ENCODE measurements at places on chromosomes 7 and 10.

DNA sequence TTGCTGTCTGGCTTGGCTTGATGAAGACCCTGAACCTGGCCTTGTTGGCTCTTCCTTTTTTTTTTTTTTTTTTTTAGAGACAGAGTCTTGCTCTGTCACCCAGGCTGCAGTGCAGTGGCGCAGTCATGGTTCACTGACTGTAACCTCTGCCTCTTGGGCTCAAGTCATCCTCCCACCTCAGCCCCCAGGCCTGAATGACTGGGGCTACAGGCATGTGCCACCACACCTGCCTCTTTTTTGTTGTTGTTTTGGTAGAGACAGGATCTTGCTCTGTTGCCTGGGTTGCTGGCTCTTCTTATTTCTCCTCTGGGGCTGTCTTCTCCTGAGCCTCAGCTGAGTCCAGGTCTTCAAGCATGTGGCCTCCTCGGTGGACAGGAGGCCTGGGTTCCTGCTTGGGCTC lies 44.7 kb downstream of the PRF1 start:
- no peak for DNase-seq

- no peak for DNase-seq
These were observed 17.1 kb upstream of the LIPF start for GRCh38 chr10:88647061-88647615.

GRCh38 chr10:131204406-131205152 lies 106.9 kb downstream of the TCERG1L start:
- DNase-seq, result no peak

DNA sequence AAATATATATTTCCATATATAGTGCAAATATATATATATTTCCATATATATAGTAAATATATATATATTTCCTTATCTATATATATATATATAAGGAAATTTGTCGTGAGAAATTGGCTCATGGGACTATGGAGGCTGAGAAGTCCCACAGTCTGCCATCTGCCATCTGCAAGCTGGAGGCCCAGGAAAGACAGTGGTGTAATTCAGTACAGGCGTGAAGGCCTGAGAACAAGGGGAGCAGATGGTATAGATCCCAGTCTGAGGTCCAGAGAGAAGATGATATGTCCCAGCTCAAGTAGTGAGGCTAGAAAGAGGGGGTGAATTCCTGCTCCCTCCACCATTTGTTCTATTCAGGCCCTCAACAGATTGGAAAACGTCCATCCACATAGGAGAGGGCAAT lies 78.9 kb downstream of the MTPN start:
- DNase-seq, result no peak

DNA sequence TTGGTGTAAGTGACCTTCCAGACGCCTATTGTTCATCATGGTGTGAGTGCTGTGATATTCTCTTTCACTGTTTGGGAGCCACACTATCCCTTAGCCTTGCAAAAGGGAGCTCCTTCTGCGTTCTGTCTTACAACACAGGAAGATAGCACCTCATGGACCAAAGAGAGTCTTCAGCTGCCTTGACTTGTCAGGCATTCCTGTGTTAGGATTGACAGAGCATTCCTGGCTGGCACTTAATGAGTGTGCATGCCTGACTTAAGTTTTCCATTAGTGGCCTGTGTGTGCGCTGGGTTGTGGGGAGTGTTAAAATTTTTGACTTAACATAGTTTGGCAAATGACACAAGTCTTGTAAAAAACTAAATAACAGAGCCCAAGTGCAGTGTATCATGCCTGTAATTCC lies 21.9 kb upstream of the MSRB2 start:
- DNase-seq, result no peak

- no peak for DNase-seq
These were observed 91.9 kb downstream of the PCGF5 start for GRCh38 chr10:91312382-91312733.

DNA sequence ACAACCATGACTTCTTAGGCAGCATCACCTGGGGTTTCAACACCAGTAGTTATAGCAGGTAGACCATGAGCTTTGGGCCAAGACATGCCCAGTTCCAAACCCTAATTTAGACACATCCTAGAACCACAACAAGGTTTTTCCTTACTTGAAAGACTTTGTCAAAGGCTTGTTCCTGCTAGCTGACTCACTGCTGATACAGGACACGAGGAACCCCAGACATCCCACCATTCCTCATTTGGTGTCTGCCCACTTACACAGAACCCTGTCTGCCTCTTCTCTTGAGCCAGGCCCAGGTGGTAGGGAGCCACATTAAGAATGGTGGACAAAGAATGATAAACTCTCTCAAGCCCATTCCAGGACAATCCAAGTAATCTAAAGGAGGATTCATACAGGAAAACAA lies 109.0 kb downstream of the CCDC71L start:
- no peak for DNase-seq

- DNase-seq, result no peak
These were observed 308.3 kb upstream of the KAT6B start for GRCh38 chr10:74518061-74518460.

GRCh38 chr10:101771380-101771779 lies 4.5 kb downstream of the FGF8 start:
- DNase-seq, result no peak

DNA sequence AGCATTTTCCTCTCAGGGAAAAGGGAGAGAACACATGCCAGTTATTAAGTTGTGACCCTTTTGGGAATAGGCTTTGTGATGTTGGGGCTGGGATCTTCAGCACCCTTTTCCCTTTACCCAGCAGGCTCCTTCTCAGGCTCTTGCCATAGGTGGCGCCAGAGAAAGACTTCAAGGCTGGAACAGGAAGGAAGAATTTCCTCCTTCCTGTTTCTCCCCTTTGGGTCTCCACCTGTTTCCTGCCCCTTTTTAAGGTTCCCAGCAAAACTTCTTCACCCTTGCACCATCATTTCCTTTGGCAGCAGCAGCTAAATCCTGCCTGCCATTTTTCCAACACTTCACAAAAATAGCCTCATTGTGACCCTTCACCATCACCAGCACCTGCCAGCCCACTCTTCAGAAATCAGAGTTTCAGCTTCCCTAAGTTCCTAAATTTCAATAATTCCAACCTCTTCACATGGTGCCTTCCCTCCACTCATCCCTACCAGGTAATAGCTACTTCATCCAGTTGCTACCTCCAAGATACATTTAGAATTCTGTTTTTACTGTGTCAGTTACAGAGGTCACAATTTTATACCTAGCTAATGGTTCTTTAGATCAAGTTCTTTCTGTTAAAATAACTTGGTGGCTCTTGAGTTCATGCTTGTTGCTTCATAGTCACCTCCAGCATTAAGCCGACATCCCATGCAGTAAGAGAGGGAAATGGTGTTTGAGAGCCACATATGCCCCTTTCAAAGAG lies 22.4 kb upstream of the FOXK1 start:
- no peak for DNase-seq

- no peak for DNase-seq
These were observed 119.7 kb downstream of the WDR11 start for GRCh38 chr10:120970595-120971529.

GRCh38 chr7:70808876-70809275 lies 323.1 kb upstream of the GALNT17 start:
- DNase-seq, result no peak

DNA sequence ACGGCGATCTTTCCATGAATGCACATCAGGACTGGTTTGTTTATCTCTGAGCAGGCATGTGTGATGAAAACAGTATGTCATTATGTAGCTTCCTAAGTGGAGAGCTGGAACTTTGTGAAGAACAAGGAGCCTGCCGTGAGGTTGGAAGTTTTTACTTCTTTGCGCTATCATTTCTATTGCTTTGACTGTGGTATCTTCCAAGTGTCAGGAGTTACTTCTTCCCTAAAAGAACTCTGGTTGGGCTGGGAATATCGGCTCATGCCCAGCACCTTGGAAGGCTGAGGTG lies 167.4 kb upstream of the AHR start:
- no peak for DNase-seq

DNA sequence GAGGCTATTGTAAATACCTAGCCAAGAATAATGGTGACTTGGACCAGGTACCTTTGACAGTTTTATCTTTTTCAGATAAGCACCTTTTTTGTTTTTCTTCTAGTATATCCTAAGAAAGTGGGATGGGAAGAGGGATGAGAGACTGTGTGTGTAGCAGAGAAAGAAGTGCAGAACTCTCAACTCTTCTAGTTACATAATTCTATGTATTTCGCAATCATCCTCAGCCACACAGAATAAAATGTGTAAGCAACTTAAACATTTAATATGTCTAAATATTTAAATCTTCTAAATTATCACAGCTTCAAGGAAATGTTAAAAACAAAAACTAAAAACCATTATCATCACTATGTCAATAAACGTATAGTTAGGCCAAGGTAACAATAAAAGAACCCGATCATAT lies 42.6 kb upstream of the GSAP start:
- DNase-seq, result no peak

DNA sequence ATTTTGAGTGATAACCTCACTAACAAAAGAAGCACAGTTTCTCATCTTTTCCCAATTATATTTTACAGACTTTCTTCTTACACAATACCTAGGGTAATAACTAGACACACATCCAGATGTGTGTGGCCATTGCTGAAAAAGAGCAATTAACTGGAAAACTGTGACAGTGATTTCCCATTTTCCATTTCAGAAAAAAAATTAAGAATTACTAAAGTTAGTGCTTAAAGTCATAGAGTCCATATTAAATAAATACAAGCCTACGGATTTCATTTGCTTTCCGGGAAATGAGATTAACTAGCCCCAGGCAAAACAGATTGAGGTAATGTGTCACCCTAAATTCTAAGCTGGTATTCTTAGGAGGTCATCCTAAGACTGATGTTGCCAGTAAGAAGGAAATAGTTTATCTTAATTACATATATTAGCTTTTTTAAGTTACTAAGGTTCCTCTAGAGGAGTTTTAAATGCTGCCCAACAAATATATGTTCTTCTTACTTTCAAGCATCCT lies 10.2 kb upstream of the MACC1 start:
- no peak for DNase-seq

DNA sequence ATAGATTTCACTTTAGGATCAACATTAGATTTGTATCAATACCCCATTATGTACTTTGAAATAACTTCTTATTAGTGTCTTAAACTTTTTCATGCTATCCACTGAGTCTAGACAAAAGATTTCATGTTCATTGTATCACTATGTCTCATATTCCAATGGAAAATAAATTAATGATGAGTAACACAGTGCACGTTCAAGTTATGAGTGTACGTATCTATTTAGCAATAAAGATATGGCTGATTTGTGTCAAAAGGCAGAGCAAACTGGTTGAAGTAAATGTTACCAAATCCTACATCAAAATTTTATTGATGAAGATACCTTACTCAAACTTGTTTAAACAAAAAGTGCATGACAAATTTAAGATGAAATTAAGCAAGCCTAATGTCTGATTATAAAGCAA lies 102.4 kb downstream of the SEMA3E start:
- DNase-seq, result peak; percentile 58

DNA sequence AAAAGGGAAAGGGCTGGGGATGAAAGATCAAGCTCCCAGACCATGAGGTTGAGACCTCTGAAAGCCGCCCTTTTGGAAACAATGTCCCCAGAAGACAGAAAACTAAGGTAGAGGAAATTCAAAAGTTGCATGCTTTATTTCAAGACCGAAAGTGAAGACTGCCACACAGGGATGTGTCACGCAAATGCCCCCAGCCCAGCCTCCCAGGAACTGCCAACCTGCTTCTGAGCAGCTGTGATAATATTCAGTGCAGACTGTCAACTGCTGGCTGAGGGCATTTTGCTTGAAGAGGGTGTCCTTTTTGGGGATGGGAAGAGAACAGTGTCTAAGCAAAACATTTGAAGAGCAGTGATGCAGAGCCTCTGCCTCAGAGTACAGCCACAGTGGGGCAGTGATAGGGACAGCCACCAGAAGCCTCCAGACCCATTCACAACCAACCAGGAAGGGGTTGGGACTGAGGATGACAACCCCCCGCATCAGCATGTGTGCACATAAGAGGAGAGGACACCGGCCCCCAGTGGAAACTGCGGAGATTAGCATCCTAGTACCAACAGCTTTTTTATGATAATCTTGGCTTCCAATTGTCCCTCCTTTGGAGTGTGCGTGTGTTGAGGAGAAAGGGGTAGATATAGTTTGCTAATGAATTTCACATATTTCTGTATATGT lies 34.7 kb upstream of the NFE2L3 start:
- no peak for DNase-seq

DNA sequence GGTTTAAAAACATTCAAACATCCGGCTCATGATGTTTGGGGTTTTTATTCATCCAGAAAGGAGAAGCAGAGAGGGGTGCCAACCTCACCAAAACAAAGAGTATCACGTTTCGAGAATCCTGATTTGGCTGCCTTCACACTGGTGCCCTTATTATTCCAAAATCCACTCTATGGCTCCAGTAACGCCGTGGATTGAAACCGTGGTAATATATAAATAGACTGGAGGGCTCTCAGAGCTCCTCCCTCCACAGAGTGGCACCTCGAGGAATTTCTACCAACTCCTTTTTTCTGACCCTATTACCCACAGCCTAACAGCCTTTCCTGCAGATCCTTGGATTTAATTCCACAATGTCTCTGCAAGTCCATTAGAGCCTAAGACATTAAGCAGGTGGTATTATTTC lies 353.6 kb downstream of the CRPPA start:
- DNase-seq, result no peak

- no peak for DNase-seq
These were observed 5.5 kb upstream of the VGF start for GRCh38 chr7:101170617-101171441.

DNA sequence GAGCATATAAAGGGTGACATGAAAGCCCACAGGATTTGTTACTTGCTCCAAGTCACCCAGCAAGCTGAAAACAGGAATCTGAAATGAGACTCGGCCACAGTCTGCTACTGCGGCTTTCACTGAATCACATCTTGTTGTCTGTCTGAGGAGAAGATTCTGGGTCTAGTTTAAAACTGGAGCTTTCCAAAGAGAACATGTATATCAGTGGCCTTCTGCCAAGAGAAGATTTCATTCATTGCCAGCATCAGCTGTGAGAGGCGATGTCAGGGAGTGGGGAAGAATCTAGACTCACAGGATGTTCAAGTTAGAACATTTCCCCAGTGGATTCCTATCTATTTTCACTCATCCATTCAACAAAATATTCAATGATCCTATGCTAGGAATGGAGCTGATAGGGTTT lies 122.8 kb downstream of the GALNT17 start:
- DNase-seq, result peak; percentile 17

DNA sequence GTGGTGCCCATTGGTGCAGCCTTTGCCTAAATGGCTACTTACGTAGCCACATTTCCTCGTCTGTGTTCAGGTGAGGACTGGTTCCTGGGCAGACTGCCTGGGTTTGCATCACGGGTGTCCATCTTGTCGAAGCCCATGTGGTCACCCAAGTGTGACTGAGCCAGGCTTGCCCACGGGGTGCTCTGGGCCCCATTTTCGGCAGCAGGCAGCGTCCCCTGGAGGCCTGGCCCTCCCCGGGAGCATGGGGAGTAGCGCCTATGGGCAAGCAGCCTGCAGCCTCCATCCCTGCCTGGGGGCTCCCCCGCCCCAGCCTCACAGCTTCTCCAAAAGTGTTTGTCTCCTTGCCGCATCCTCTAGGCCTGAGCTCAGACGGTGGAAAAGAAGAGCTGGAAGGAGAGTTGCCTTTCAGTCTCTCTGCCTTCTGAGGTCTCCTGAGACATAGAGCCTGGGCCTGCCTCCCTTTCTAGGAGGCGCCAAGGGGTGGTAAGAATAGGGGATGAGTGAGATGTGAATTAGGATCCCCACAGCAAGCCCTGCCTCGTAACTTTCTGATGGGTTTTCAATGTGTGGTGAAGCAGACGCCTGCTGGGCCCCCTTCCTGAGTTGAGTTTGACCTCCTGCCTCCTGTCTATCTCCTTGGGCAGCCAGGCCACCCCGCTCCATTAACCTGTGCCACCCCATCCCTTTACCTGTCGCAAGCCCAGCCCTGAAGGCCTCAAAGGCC lies 42.7 kb downstream of the HTRA1 start:
- DNase-seq, result no peak

- peak; percentile 39 for DNase-seq
These were observed 7.1 kb upstream of the SEMA3E start for GRCh38 chr7:83655951-83656556.

All from fibroblast of skin of right biceps (primary cell).